Activated CD4-positive, alpha-beta T cell treated with anti-CD3 and anti-CD28 coated beads for 48 hours (primary cell): ENCODE measurements at places on chromosomes 5 and 9.

- DNase-seq, result no peak
Observed at GRCh38 chr5:149014571-149015031, 48.3 kb downstream of the SH3TC2 start.

DNA sequence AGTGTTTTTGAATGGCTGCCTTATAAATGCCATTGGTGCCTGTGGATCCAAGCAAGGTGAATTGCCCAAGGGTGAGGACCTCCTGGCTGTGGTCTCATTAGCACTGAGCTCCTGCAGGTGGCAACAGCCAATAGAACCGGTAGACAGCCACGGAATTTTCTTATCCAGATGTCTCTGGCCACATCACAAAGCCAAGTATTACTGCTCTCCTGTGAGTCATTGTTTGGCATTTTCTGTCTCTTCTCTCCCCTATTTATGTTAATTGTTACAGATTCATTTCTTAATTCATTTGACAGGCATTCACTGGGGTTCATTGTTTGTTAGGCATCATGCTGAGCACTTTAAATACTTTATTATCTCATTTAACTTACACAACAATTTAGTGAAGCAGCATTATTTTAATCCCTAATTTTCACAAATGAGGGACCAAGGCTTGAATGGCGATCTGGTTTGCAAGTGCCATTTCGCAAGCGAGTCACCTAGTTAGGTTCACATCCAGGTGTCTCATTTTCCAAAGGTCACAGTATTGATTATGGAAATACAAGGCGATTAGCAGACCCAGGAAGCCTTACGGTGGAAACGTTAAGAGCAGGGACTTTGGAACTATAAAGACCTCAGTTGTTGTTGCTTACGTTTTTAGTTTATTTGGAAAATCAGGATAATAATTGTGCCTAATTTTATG, 58.2 kb upstream of the DPYSL3 start:
- no peak for DNase-seq

GRCh38 chr5:159047086-159047485, 52.6 kb downstream of the EBF1 start:
- no peak for DNase-seq

GRCh38 chr5:55102348-55102747, at the start of gene GZMA:
Gene GZMA (plus strand): TSS chr5:55102646. CDS start chr5:55102683, 37 bp downstream.
- DNase-seq, result peak; percentile 8
